ENCODE measurements at places on chromosomes 6 and 20. TPM values are rescaled to one million over a fixed set of nuclear protein-coding genes. Genes with fewer than 3 reads are reported as not detected.

Gene HLA-DRB1
- 287 TPM for polyA plus RNA-seq

- DNase-seq, result no peak
Measured at GRCh38 chr6:71908162-71908765, 21.9 kb downstream of the RIMS1 start.

Gene RGS19
- polyA plus RNA-seq, result 105 TPM

DNA sequence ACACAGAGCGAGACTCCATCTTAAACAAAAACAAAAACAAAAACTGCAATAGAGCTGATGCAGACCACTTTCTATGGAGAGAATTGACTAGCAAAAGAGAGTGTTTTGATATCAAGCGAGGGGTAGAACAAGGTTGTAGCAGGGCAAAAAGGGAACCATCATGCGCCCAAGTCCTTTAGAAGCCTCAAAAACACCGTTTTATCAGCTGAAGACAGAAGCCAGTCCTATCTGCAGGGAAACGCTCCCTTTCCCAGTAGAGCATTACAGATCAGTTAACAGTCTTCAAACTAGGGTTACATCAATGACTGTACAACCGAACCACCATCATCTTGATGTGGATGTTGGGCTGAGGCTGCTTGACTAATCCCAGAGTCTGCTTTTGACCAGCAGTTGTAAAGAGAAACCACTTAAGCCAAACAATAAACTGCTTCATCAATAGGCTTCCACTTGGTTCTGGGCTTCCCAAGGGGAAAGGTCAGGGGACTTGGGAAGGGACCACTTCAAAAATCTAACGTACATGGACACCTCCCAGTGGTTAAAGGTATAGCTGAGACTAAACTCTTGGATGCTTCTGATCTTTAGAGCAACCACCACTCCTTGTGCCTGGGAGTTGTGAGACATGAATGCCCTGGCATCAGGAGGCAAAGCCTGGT lies 59.6 kb upstream of the SPDEF start:
- no peak for DNase-seq

- DNase-seq, result peak; percentile 81
Measured at GRCh38 chr6:24720131-24720603, 1.2 kb upstream of the C6orf62 start.

DNA sequence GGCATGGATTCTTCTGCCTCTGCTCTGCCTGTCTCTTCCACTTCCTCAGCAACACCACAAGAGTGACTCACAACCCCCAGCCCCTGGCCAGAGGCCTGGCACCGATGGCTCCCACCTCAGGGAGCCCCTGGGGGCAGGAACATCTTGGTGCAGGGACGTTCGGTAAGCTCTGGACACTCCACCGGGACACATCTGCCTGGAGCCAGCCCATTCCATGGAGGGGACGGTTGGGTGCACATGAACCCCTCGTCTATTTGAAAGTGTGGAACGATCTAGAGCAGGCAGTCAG lies 246.5 kb downstream of the ERMARD start:
- no peak for DNase-seq

Gene ZBTB12
- polyA plus RNA-seq, result not detected

DNA sequence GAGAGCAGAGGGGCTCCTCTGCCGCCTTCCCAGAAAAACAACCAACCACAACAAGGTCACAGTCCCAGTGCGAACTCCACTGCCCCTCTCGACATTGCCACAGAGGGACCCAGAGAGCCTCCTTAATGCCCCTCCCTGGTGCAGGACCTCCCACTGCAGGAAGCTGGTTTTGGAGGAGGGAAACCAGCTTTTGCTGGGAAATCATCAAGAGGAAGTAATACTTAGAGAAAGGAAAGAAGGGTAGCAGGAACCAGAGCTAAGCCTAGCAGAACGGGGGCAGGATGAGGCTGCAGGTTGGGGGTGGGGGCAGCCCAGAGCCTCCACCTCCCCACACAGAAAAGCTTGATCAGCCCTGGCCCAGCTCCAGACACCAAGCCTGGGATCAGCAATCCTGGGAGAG lies 37.7 kb upstream of the SIRPA start:
- no peak for DNase-seq

DNA sequence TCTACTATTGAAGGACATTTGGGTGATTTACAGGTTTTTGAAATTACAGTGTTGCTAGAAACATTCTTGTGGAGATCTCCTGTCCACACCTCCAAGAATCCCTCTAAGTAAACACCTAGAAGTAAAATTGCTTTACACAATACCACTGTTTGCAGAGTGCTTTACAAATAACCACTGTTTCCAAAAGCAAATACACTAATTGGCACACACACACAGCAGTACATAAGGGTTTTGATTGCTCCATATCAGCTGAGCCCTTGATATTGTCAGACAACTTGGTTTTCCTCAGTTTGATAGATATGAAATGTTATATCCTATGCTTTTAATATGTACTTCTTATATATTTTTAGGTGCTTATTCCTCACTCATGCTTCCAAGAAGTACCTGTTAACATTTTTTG lies 6.3 kb downstream of the HMGN4 start:
- DNase-seq, result no peak
